ENCODE measurements at places on chromosomes 6 and 20.
A peak's percentile ranks its signal among the peaks of the same experiment; 100 is the strongest.

GRCh38 chr20:45347936-45348778, at the start of gene SDC4:
TSS of gene SDC4 (minus strand) at chr20:45348424. CDS start at chr20:45348384, 40 bp downstream.
- DNase-seq: no peak

DNA sequence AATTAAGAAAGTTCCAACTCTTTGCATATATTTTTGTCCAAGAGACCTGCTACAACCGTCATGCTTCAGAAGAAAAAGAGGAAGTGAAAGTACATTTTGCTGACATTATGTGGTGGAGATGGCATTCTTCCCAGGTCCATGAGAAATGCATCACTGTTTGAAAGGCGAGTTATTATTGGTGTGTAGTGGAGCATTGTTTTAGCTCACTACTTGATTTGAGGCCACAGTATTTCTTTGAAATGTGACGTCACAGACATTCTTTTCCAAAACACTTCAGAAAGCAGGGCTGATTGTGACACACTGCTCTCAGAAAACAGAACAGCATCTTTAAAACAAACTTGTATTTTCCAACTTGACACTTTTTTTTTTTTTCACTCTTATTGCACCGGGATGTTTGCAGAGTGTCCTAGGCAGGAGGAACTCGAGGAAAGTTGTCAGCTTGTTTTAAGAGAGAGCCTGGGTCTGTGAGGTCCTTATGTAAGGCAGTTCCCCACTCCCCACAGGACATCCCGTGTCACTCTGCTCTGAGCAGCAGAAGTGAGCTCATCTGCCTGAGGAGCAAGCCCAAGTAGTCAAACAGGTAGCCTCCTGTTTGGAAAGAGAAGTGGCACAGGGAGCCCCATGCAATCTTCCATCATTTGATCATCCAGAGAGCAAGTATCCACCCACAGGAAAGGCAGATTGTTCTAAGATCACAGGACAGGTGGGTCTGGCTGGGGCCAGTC, 1.1 kb downstream of the SPTLC3 start:
- peak; percentile 11 for DNase-seq

- DNase-seq: no peak
Measured at GRCh38 chr20:47482705-47483104, 19.0 kb upstream of the NCOA3 start.

DNA sequence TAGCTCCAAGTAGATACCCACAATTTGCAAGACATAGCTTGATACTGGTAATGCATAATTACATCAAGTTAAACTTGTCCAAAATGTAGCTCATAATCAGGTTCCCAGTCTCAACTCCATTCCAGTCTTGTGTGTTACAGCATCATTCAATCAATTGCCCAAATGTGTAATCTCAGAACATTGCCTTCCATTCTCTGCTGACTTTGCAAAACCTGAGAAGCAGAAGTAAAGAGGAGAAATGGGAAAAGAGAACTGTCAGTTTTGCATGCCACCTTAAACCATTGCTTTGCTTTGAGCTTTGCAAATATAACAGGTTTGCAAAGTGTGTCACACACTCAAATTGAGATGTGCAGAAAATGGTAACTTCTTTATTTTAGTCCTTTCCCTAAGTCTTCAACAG, 40.3 kb upstream of the CNKSR3 start:
- no peak for DNase-seq

- DNase-seq: no peak
Measured at GRCh38 chr20:56409521-56409920, 2.5 kb upstream of the CASS4 start.

DNA sequence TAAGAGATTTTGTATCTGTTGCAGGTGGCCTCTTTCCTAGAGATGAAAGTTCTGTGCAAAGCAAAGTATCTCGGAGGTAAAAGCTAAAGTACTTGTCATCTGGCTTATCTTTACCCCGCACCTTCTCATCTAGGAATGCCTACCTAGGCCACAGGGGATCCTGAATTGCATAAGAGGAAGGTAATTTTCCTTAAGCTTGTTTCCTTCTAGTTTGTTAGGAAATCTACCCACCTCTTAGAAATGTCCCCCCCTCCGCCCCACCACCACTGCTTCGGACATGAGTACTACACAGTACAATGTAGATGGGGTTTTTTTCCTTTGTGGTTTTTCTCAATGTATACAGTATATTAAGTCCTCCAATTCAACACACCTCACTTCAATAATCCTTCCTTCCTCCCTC, 21.5 kb downstream of the FOXC1 start:
- no peak for DNase-seq

DNA sequence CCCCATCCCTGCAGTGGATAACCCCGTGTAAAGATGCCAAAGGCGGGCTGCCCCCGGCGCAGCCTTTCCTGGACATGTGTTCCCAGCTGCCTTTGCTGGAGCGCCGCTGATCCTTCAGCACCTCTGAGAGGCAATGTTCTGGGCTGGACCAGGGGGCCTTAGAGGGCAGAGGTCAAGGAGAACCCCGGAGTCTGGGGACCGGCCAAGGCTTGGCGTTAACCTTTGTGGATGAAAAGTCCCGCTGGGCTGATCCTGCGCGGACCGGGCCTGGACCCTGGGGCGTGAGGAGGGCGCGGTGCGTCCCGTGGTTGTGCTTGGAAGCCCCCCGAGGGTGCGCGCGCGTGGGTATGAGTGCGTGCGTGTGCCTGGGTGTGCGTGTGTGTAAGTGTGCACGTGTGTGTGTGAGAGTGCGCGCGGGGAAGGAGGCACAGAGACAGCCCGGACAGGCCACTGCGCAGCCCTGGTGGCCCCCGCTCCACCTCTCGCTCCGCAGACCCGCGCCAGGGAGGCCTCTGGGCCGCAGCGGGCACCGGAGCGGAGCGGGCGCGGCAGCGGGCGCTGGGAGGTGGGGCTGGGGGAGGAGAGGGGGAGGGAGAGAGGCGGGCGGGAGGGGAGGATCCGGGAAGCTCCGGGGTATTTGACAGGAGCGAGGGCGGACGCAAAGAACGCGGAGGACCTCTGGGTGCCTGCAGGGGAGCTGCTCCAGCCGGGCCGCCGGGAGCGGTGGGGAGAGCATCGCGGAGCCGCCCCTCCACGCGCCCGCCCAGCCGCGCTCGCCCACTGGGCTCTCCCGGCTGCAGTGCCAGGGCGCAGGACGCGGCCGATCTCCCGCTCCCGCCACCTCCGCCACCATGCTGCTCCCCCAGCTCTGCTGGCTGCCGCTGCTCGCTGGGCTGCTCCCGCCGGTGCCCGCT, at the start of gene SMOC2:
TSS of gene SMOC2 (plus strand) at position 665 of the 914 bp plus-strand sequence. CDS start at position 852, 187 bp downstream.
- no peak for DNase-seq

Data from Jurkat, Clone E6-1 (cell line).